ENCODE measurements at places on chromosomes 3 and 15. TPM values are rescaled to one million over a fixed set of nuclear protein-coding genes. Genes with fewer than 3 reads are reported as not detected.

- DNase-seq: no peak
Measured at GRCh38 chr3:172376402-172376801, 71.9 kb downstream of the GHSR start.

- DNase-seq: no peak
Measured at GRCh38 chr3:155242342-155242741, 51.1 kb downstream of the STRIT1 start.

GRCh38 chr3:153210146-153210545 is 48.1 kb downstream of the RAP2B start:
- DNase-seq: no peak

- DNase-seq: no peak
Measured at GRCh38 chr3:69011096-69011730, 2.3 kb downstream of the EOGT start.

GRCh38 chr3:101184111-101184510 is 136.3 kb downstream of the IMPG2 start:
- no peak for DNase-seq

DNA sequence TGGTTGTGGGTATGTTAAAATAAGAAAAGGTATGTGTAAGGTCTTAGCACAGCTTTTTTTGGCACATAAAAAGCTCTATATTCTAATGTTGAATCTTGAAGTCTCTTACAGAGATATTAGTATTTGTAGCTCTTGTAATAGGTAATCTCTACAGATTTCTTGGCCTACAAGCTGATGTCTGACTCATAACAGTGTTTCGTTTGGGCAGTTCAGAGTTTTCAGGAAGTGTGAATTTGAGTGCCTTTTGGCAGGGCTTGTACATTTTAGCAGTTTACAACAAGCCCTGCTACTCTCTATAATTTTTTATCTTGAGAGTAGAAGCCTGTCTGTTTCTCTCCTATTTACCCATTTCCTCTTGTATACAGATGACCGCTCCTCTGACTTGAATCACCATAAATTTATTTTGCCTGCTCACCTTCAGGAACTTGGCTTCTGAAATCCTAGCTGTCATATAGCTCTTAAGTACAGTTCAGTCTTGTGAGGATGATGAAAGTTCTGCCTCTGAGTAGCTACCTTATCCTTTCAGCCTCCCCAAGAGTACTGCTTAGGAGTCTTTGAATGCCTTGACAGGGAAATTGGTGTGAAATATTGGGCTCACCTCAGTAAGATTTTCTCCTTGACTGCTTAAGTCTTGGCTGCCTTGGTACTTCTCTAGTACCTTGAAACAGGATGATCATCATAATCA is 419.9 kb upstream of the RARB start:
- DNase-seq: no peak

- no peak for DNase-seq
Measured at GRCh38 chr3:168469436-168469835, 373.7 kb upstream of the GOLIM4 start.

- no peak for DNase-seq
Measured at GRCh38 chr15:48244921-48245320, 38.8 kb downstream of the SLC12A1 start.

Gene SSUH2
- 0.19 TPM for total RNA-seq

Gene REC114
- total RNA-seq: not detected

Gene AMOTL2
- total RNA-seq: 63.3 TPM

Gene PRTG
- total RNA-seq: 0.26 TPM

Gene SNURF
- total RNA-seq: not detected

Gene NEK10
- 0.88 TPM for total RNA-seq

Gene MST1R
- 5.4 TPM for total RNA-seq

Measured in esophagus squamous epithelium (tissue), 5 donors.